ENCODE measurements at places on chromosomes 16 and 17.
A peak's percentile ranks its signal among the peaks of the same experiment; 100 is the strongest.

GRCh38 chr16:8990445-8990844, 26.7 kb upstream of the USP7 start:
- DNase-seq: no peak

DNA sequence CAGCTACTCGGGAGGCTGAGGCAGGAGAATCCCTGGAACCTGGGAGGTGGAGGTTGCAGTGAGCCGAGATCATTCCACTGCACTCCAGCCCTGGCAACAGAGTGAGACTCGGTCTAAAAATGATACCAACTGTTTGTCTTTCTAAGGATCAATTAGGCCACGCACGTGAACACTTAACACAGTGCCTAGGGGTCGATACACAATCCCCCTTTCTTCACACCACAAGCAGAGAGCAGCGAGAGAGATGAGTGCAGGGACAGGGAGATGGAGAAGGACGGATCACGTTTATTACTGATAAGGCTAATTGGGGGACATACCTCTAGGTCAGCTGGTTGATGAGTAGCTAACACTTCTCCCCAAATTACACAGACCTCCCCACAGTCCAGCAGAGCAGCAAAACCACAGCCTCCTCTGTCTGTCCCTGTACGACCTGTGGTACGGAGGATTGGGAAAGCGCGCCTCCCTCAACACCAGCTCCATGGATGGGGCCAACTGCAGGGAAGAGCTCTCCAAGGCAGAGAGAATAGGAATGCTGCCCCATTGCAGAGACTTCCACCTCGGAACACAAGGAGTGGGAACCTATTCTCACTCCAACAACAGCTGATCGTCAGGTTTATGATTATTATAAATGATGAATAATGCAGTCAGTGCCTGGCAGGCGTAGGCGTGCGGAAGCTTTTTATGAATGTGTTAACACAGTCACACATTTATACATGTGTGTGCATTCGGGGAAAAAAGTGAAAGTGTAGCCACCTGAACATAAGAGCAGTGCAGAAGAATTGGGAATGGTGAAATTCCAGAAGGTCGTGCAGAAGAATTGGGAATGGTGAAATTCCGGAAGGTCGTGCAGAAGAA, 155.1 kb downstream of the C16orf95 start:
- no peak for DNase-seq

DNA sequence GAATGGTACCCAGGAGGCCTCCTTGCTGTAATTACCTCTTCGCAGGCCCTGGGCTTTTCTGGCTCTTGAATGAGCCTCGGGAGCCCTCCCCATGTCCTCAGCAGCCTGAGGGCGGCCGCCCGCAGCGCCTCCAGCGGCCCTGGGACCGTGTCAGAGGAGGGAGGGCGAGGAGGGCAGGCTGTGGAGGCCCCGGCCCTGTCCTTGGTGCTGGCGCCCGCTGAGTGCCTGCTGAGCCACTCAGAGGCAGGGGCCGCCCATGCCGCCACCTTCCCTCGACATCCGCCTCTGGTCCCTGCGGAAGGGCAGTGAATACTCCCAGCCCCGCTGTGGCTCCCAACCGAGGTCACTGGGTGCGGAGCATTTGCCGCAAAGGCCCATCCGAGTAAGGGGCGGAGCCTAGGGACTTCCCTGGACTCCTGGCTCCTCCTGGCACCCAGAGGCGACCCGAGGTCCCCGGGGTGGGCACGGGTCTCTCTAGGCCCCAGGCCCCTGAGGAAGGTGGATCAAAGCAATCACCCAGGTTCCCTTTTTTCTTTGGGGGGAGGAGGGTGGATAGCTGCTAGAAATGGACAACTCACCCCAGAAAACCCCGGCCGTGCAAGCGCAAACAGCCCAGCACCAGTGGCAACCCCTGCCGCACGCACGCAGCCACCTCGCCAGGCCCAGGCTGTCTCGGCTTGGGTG, 2.8 kb downstream of the RBFOX3 start:
- DNase-seq: peak; percentile 12

DNA sequence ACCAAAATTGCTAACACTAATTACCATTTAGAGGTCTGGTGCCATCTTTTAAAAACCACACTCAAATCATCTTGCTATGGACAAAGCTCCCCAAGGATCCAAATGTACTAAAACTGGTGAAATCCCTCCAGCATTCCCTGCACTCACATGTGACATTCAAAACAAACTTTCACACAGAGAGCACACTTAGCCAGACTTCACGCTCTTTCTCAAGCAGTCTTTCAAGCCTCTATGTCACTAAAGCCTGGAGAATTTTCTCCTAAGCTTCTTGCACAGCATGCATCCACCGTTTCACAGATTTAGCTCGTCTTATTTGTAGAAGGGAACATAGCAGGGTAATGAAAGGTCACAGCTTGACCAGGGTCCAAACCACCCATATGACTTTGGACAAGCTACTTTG, 19.3 kb downstream of the CMTM3 start:
- no peak for DNase-seq

- DNase-seq: no peak
Observed at GRCh38 chr16:88739139-88739976, 33.1 kb downstream of the CTU2 start.

DNA sequence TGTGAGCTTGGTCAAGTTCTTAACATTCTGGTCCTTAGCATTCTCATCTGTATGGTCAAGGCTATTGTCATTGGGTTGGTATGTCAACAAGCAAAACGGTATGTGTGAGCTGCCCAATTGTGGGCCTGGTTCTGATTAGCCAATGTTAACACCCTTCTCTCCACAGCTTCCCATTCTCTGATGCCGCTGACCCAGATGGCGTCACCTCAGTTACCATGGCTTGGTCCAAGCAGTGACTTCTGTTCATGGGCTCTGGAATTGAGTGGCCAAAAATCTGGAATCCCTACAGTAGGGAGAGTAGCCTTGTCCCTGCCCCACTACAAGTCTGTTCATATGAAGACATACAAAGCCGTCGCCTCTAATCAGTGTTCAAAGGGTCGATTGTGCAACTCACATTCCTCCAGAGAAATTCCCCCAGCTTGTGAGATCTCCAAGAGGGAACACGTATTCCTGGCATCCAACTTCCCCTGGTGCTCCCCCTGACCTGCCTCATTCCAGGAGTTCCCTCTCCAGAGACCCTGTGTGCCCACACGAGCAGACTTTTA, 15.8 kb downstream of the TMEM98 start:
- no peak for DNase-seq

- DNase-seq: no peak
Observed at GRCh38 chr16:10300905-10301304, 85.0 kb upstream of the ATF7IP2 start.

- no peak for DNase-seq
Observed at GRCh38 chr17:65601145-65601544, 39.7 kb upstream of the AXIN2 start.
